ENCODE measurements at places on chromosomes 1 and 21.
A peak's percentile ranks its signal among the peaks of the same experiment; 100 is the strongest.

- no peak for DNase-seq
These were observed 57.2 kb downstream of the LEPR start for GRCh38 chr1:65477414-65478378.

DNA sequence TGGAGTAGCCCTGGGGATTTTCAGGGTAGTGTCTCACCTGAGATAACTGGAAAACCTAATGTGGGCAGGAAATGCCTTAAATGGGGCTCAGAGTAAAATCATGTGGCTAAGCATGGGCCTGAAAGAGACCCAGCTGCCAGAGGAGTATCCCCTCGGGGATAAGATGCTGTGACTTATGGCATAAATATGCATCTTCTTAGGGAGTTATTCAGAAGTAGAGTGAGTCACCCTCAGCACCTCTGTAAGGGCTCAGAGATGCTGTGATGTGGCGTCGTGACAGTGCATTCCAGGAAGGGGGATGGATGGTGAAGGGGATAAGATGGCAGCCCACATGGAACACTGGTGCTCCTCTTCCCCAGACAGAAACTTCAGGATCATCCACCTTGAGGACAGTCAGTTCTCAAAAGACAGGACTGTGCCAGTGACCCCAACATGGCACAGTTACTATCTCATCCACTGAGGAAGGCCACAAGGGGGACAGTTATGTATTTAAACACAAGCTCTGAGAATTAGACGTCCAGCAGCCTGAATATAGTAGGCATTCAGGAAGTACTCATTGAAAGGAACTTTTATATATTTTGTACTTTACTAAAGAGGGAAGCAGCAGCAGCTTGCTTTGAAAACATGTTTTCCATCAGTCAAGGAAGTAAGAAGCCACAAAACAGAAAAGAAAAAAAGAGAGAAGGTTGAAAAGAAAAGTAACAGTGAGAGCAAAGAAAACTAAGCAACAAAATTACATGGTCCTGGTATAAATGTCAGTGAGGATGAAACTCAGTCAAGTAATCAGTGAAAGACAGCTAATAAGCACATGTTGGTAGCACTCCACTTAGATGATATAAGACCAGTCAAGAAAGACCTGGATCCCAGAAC lies 8.3 kb downstream of the IL24 start:
- DNase-seq, result no peak

DNA sequence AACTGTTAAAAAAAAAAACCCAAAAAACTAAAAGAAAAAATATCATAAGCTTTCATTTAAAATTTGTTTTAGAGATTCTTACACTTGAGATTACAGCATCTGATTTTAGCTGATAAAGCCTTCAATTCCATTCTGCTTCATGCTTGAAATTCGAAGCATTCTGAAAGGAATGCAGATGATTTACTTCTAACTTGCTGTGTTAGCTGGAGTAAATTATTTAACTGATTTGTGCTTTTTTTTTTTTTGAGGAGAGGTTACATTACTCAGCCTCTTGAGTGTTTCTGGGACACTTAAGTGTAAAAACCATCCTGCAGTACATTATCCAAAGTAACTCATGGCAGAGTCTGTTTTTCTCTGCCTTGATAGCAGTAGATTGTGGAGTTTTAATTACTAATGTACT lies 4.5 kb upstream of the TRIM67 start:
- DNase-seq, result no peak

DNA sequence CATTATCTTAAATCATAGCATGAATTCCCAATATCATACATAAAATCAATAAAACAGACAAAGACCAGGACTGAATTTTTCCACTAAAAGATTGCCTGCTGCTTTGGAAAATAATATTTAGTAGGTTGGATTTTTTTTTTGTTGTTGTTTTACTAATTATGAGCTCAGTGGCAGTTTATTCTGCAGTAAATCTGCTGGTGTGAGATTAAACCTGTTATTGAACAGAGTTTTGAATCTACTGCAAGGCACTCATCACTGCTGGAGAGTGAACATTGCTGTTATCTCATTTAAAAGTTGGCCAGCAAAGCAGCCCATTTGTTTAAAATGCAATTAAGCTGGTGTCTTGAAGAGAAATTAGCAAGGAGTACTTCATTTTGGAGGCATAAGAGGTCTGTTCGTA lies 986.1 kb downstream of the ADGRL2 start:
- DNase-seq, result no peak

GRCh38 chr1:224458996-224459395 lies 24.4 kb upstream of the WDR26 start:
- DNase-seq, result no peak

DNA sequence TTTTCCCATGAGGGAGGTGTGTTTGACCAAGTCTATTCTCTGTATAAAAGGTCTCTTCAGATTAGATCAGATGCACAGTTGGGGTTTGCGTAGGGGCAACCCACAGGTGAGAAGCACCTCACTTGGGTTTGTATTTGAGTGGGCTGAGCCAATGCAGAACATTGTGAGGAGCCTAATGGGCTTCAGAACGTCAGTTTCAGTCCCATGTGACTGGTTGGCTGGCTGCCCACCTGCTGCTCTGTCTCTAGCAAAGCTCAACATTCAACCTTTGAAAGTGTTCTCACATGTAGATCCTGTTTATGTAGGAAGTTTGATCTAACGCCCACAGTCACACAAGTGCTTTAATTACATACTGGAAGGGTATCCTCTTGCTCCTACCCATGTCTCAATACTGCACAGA lies 105.5 kb downstream of the FASLG start:
- DNase-seq, result peak; percentile 24

DNA sequence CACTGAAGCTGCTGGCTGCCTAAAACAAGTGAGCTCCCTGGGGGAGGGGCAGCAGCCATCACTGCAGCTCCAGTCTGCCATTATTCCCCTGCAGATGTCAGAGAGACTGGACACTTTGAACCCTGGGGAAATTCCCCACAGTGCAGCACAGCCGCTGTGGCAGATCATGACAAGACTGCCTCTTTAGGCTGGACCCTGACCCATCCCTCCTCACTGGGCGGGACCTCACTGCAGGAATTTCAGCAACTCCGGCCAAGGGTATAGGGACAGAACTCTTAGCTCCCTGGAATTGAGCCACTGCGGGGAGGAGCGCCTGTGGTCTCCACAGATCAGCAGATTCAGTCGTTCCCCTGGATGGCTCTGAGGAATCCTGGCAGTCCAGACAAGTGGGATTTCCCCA lies 964.6 kb downstream of the BRINP3 start:
- no peak for DNase-seq

DNA sequence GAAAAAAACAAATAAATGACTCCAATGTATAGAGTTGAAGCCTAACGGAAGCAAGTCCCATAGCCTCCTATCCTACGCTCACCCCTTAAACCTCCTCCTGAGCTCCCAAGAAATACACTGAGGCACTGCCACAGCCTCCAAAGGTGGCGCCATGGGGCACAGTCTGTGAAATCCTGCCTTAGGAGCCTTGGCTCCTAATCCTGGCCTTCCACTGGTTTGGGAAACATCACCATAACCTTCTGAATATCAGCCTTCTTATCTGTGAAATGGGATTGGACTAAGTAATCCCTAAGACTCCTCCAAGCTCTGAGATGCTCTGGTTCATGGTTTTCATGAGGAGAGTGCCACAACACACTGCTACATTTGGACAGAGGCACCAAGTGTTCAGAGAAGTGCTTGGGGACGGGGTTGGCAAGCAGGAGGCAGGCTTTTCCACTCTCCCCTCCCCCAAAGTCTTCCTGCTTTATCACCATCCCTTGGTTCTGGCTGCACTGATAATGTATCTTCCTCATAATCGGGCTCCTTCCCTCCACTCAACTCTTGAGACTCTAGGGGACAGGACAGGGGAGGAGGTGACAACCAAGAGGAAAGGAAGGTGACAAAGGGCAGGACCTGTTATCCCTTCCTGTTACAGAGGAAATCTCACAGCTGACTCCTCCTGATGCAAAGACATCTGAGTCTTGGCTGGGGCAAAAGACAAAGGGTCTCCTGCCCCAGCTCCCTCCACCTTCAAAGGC lies 2.7 kb downstream of the SLAMF7 start:
- no peak for DNase-seq

DNA sequence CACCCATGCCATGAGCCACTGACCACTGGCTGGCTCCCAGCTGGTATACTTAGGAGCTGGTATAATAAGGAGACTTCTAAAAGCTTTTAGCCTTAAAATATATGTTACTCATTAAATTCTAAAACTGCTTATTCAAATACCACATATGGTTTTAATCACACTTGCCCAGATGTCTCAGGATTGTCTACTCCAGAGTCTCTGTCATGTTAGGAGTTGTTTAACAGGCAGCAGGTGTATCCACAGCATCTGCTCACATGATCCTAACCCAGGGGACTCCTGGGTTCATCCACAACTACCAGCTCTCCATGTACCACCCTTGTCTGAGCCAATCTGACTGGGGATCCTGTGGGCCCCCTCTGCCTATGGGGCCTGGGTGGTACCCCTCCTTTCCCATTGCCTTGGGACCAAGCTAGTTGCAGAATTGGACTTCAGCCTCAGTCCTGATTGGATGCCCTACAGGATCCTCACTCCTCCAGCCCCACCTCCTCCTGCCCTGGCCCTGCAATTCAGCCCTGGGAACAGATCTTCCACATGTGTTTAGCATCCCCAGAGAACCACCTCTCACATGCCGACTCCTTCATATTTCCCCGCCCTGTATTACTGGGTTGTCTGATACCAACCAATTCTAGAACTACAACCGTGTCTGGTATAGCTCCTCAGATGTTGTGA lies 61.3 kb downstream of the BCAR3 start:
- DNase-seq, result no peak

DNA sequence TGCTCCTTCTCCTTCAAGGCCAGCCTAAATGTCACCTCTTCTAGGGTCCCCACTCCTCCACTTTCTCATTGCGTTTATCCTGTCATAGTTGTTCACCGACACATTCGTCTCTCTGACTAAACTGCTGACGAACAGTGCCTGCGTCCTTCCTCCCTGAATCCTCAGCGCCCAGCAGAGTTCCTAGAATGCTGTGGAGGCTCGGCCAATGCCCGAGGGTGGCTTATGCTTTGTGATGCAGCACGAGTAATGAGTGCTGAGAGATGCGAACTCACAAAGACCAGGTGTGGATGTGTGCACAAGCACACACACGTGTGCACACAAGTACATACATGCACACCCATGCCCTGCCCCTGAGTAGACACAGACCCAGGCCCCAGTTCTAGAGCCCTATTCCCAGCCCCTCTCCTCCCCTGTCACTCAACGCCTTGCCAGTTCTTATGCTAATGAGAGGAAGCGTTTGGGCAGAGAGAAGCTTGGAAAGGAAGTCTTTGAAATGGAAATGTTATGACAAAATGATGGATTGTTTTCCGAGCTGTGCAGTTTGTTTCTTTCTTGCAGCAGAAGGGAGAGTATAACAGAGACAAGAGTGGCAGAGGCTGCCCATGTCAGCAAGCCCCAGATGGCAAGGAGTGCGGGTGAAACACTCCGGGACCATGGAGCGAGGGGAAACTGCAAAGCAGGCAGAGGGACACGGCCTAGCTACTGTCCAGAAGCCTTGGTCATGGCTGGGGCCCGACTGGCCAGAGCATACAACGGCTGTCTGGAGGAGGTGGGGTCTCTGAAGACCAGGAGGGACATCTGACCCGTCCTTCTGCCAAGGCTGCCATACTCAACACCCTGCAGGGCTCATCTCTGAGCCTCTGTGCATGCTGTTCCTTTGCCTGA lies 24.2 kb downstream of the KCNA10 start:
- DNase-seq, result no peak

All from BE2C (cell line).